Right lobe of liver (tissue), 6 donors: ENCODE measurements at places on chromosomes 1 and 21. TPM values are rescaled to one million over a fixed set of nuclear protein-coding genes. Genes with fewer than 3 reads are reported as not detected.

NR0B2 gene
- total RNA-seq, result 67.1 TPM

BCL2L15 gene
- 0.73 TPM for total RNA-seq

DCST2 gene
- total RNA-seq, result 0.74 TPM

NPR1 gene
- 6.0 TPM for total RNA-seq

JUN gene
- 101 TPM for total RNA-seq

S100A7A gene
- total RNA-seq, result not detected

KCNE2 gene
- total RNA-seq, result not detected

SLC9A1 gene
- total RNA-seq, result 3.2 TPM

AKNAD1 gene
- total RNA-seq, result not detected

AMPD1 gene
- total RNA-seq, result 0.13 TPM

GRCh38 chr1:233412812-233413211 lies 85.3 kb downstream of the MAP3K21 start:
- H3K36me3 ChIP-seq, result no peaks in the 10 kb centered on the region
- no peak overlapping the region for H3K27ac ChIP-seq
- DNase-seq, result no peak
- no peaks in the 10 kb centered on the region for H3K27me3 ChIP-seq
- H3K4me3 ChIP-seq, result no peak overlapping the region

GRCh38 chr1:65793359-65793732 lies 651 bp downstream of the PDE4B start:
- peak overlapping the region; percentile 21 for H3K4me3 ChIP-seq
- no peaks in the 10 kb centered on the region for H3K36me3 ChIP-seq
- H3K4me1 ChIP-seq, result no peaks in the 10 kb centered on the region
- DNase-seq, result no peak

DNA sequence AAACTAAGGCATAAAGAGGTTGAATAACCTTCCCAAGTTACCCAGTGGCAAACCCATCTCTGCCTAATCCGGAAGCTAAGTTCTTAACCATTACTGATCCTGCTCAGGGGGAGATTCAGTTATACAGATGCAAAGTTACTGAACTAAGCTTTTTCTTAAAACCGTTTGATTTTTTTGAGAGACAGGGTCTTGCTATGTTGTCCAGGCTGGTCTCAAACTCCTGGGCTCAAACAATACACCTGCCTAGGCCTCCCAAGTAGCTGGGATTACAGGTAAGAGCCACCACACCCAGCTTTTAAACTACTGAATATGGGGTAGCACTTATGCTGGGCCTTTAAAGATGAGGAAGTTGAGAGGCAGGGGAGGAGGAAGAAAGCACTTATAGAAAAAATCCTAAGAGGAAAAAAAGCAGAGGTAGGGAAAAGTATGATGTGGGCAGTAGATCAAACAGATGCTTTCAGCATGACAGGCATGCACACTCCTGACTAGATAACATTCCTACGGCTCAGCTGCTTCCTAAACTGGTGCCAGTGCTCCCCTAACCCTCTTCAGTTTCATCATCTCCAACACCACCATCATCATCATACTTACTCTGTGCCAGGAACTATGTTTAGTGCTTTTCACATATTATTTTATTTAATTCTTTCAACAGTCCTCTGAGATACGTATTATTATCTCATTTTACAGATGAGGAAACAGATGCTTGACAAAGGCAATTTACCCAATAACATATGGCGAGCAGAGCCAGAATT lies 5.8 kb downstream of the PAFAH2 start:
- no peaks in the 10 kb centered on the region for H3K27me3 ChIP-seq
- no peak for DNase-seq
- peaks cover 6% of the 10 kb centered on the region for H3K4me1 ChIP-seq
- no peaks in the 10 kb centered on the region for H3K36me3 ChIP-seq
- no peak overlapping the region for H3K4me3 ChIP-seq

DNA sequence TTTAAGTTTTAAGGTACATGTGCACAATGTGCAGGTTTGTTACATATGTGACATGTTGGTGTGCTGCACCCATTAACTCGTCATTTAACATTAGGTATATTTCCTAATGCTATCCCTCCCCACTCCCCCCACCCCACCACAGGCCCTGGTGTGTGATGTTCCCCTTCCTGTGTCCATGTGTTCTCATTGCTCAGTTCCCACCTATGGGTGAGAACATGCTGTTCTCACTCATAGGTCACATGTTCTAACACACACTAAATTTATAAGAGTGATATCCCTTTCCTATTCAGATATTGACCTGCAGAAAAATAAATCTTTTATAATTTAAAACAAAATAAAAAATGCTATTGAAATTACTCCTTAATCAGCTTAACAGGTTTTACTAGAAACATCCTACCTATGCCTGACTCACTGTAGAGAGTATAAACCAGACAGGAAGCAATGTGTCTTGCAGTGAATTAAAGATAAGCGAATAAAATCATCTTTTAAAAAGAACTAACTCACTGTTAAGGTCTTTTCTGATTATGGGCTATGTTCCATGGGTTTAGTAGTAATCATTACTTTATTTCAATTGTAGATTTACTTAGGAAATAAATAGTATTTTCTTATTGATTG lies 82.0 kb upstream of the DPH5 start:
- H3K27me3 ChIP-seq, result no peaks in the 10 kb centered on the region
- H3K27ac ChIP-seq, result no peak overlapping the region
- no peaks in the 10 kb centered on the region for H3K36me3 ChIP-seq
- no peak for DNase-seq

DNA sequence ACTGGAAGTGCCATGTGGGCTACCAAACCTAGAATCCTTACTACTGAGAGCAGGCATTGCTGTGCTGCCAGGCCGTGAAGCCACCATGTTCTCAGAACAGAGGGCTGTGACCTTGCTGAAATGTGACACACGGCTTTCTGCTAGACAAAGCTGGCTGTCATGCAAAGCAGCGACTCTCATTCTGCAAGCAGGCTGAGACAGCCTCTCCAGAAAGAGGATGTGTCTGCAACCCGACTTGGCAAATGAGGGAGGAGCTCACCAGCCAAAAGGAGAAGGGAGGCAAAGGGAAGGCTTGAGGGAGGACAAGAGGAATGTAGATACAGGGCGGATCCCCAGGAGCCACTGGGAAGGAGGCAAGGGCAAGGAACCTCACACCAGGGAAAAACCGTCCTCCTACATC lies 85.7 kb upstream of the KRTAP19-8 start:
- H3K4me1 ChIP-seq, result no peaks in the 10 kb centered on the region
- no peak for DNase-seq
- H3K27ac ChIP-seq, result no peak overlapping the region
- no peak overlapping the region for H3K4me3 ChIP-seq
- no peaks in the 10 kb centered on the region for H3K27me3 ChIP-seq

GRCh38 chr1:74504125-74504932 lies 8.1 kb downstream of the LRRC53 start:
- H3K36me3 ChIP-seq, result no peaks in the 10 kb centered on the region

- H3K36me3 ChIP-seq, result no peaks in the 10 kb centered on the region
- H3K27ac ChIP-seq, result no peak overlapping the region
- no peaks in the 10 kb centered on the region for H3K27me3 ChIP-seq
- no peaks in the 10 kb centered on the region for H3K4me1 ChIP-seq
- no peak for DNase-seq
Measured at GRCh38 chr1:53689223-53689622, 49.7 kb downstream of the GLIS1 start.

DNA sequence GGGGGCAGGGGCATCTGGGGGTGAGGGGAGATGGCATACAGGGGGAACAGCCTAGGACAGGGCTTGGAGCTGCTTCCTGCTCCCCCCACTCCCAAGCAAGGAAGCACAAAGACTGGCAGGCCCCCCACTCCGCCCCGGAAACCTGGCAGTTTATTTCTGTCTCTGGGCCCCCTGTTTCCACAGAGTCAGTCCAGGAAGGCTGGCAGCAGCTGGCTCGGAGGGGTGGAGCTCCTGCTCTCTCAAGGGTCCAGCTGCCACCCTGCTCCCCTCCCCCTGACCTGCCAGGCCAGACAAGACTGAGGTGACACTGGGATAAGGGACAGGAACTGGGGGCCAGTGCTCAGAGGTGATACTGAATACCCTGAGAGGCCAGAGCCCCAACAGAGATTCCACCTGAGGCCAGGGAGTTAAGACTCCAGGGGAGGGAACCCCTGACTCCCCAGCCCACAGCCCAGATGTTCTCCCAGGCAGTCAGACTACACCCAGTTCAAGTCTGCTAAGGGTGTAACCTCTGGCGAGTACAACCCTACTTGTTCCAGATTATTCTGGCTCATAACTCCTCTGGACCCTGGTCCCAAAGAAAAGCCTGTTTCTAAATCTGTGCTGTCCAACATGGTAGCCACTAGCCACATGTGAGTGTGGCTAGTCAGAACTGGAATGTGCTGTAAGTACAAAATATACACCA lies 26.3 kb downstream of the AHDC1 start:
- no peaks in the 10 kb centered on the region for H3K36me3 ChIP-seq
- no peaks in the 10 kb centered on the region for H3K27me3 ChIP-seq
- DNase-seq, result no peak
- peaks cover 30% of the 10 kb centered on the region for H3K4me1 ChIP-seq
- H3K4me3 ChIP-seq, result no peak overlapping the region
- H3K27ac ChIP-seq, result no peak overlapping the region

DNA sequence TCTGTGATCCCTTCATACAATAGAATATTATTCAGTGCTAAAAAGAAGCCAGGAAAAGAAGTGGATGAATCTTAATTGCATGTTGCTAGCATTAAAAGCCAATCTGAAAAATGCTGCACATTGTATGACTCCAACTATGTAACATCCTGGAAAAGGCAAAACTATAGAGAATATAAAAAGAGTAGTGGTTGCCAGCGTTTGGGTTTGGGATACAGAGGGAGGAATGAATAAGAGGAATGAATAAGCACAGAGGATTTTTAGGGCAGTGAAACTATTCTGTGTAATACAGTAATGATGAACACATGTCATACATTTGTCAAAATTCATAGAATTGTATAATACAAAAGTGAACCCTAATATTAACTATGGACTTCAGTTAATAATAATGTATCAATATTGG lies 42.5 kb downstream of the GPR88 start:
- no peaks in the 10 kb centered on the region for H3K27me3 ChIP-seq
- no peaks in the 10 kb centered on the region for H3K4me1 ChIP-seq
- no peak overlapping the region for H3K27ac ChIP-seq
- no peak overlapping the region for H3K4me3 ChIP-seq

DNA sequence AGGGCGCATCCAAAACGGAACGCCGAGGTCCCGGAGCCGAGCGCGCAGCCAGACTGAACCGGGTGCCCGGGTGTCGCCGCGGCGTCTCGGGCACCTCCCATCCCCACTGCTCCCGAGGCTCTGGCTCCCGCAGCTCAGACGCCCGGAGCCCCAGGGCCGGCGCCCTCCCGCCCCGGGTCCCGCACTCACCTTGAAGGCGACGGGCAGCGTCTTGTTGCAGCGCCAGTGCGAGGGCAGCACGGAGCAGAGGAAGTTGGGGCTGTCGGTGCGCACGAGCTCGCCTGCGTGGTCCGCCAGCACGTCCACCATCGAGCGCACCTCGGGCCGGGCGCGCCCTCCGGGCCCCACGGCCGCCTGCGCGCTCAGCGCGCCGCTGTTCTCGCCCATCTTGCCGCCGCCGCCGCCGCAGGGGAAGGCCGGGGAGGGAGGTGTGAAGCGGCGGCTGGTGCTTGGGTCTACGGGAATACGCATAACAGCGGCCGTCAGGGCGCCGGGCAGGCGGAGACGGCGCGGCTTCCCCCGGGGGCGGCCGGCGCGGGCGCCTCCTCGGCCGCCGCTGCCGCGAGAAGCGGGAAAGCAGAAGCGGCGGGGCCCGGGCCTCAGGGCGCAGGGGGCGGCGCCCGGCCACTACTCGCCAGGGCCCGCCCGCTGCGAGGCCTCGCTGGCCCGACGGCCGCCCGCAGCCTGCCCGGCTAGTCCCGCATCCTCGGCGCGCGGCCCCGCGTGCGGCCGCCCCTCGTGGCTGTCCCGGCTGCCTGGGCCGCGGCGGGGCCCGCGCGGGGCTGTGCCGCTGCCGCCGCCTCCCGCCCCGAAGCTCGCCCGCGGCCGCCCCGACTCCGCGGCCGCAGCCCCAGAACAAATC lies 447 bp downstream of the RUNX3 start:
- peaks cover 67% of the 10 kb centered on the region for H3K27me3 ChIP-seq
- H3K4me3 ChIP-seq, result peak overlapping the region; percentile 33
- H3K27ac ChIP-seq, result peak overlapping the region; percentile 53
- no peaks in the 10 kb centered on the region for H3K4me1 ChIP-seq
- H3K36me3 ChIP-seq, result no peaks in the 10 kb centered on the region

GRCh38 chr1:7549277-7550161 lies 221.6 kb upstream of the VAMP3 start:
- no peak overlapping the region for H3K27ac ChIP-seq
- H3K4me3 ChIP-seq, result no peak overlapping the region
- H3K36me3 ChIP-seq, result no peaks in the 10 kb centered on the region
- H3K27me3 ChIP-seq, result no peaks in the 10 kb centered on the region

- no peaks in the 10 kb centered on the region for H3K27me3 ChIP-seq
- DNase-seq, result peak; percentile 89
- no peak overlapping the region for H3K4me3 ChIP-seq
- no peaks in the 10 kb centered on the region for H3K36me3 ChIP-seq
- H3K4me1 ChIP-seq, result no peaks in the 10 kb centered on the region
- H3K27ac ChIP-seq, result no peak overlapping the region
Measured at GRCh38 chr1:159891275-159892157, 8.4 kb downstream of the CFAP45 start.

- no peak overlapping the region for H3K27ac ChIP-seq
- no peak for DNase-seq
- no peaks in the 10 kb centered on the region for H3K27me3 ChIP-seq
- peaks cover 8% of the 10 kb centered on the region for H3K36me3 ChIP-seq
- no peaks in the 10 kb centered on the region for H3K4me1 ChIP-seq
- no peak overlapping the region for H3K4me3 ChIP-seq
Measured at GRCh38 chr1:111454859-111455641, 5.8 kb downstream of the ATP5PB start.

GRCh38 chr21:37001441-37001840 lies 5.1 kb upstream of the RIPPLY3 start:
- DNase-seq, result no peak
- no peaks in the 10 kb centered on the region for H3K36me3 ChIP-seq
- no peak overlapping the region for H3K27ac ChIP-seq
- H3K27me3 ChIP-seq, result no peaks in the 10 kb centered on the region
- no peak overlapping the region for H3K4me3 ChIP-seq

GRCh38 chr21:44012474-44013379 lies 618 bp downstream of the TRAPPC10 start:
- peak overlapping the region; percentile 98 for H3K4me3 ChIP-seq
- DNase-seq, result peak; percentile 92
- H3K4me1 ChIP-seq, result no peaks in the 10 kb centered on the region
- H3K27ac ChIP-seq, result peak overlapping the region; percentile 87
- no peaks in the 10 kb centered on the region for H3K27me3 ChIP-seq

DNA sequence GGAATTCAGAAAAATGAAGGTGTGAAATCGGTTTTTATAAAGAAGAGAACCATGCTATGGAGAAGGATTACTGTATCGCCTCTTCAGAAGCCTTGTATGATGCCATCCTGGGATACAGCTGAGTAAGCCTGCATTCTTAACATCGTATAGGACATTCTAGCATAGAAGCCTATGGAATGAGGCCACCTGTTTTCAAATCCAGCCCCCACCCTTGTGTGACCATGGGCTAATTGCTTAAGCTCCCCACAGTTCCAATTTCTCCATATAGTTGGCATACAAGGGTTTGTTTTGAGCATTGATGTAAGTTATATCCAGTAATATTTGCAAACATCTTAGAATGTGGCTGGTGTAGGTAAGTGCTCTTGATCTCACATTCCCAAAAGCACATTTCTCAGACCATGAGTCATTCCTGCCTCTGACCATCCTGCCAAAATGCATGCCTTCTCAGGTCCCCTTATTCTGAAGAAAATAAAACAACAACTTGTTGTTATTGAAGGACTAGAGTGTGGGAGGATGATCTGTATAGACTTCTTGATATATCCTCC lies 1.5 kb downstream of the OR14A2 start:
- no peak overlapping the region for H3K4me3 ChIP-seq
- H3K27me3 ChIP-seq, result no peaks in the 10 kb centered on the region
- no peak for DNase-seq
- H3K27ac ChIP-seq, result no peak overlapping the region
- no peaks in the 10 kb centered on the region for H3K36me3 ChIP-seq
- H3K4me1 ChIP-seq, result no peaks in the 10 kb centered on the region
